Neural crest cell (in vitro differentiated cells): ENCODE measurements at places on chromosomes 7 and 10. TPM values are rescaled to one million over a fixed set of nuclear protein-coding genes. Genes with fewer than 3 reads are reported as not detected.
A peak's percentile ranks its signal among the peaks of the same experiment; 100 is the strongest.

- H3K27ac ChIP-seq = no peak overlapping the region
- no peaks in the 10 kb centered on the region for H3K36me3 ChIP-seq
- peak; percentile 77 for DNase-seq
- H3K4me3 ChIP-seq = peak overlapping the region; percentile 81
These were observed 3.7 kb downstream of the ELOVL3 start for GRCh38 chr10:102229810-102230263.

DNA sequence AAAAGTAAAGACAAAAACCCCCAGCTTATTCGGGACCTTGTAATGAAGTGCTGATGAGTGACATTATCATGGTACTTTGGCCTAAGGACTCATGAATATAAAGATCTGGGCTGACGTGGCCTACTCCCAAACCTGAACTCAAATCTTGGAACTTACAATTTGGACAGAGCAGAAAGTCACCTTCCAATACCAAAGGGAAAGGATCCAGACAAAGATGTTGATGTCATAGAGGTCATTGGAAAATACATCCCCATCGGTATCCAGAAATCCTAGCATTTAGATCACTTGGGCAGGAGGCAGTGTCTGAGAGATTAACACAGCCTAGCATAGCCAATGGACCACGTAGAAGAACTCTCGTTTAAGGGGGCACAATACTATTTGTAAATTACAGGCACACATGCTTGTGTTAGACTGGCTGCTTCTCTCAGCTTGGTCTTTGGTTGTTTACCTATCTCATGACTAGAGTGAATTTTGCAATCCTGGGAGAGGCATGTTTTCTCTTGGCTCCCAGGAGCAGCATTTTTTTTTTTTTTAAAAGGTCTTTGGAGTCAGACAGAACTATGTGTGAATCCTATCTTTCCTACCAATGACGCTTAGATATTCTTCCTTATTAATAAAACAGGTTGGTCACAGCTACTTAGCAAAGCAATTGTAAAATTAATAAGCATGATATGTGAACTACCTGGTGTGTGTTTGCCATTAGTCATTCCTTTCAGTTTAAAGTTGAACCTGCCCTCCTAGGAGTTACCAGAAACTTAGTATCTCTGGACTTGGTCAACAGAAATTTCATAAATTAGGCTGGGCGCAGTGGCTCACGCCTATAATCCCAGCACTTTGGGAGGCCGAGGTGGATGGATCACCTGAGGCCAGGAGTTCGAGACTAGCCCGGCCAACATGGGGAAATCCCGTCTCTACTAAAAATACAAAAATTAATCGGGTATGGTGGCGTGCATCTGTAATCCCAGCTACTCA is 27.8 kb upstream of the MRPS33 start:
- H3K4me3 ChIP-seq = no peak overlapping the region
- no peaks in the 10 kb centered on the region for H3K4me1 ChIP-seq
- DNase-seq = no peak
- no peaks in the 10 kb centered on the region for H3K27me3 ChIP-seq

Gene CALML5
- total RNA-seq = not detected in 2 replicates

- peaks cover 16% of the 10 kb centered on the region for H3K4me1 ChIP-seq
- DNase-seq = no peak
- no peaks in the 10 kb centered on the region for H3K36me3 ChIP-seq
- no peak overlapping the region for H3K4me3 ChIP-seq
These were observed 62.2 kb upstream of the USP6NL start for GRCh38 chr10:11673346-11674280.

DNA sequence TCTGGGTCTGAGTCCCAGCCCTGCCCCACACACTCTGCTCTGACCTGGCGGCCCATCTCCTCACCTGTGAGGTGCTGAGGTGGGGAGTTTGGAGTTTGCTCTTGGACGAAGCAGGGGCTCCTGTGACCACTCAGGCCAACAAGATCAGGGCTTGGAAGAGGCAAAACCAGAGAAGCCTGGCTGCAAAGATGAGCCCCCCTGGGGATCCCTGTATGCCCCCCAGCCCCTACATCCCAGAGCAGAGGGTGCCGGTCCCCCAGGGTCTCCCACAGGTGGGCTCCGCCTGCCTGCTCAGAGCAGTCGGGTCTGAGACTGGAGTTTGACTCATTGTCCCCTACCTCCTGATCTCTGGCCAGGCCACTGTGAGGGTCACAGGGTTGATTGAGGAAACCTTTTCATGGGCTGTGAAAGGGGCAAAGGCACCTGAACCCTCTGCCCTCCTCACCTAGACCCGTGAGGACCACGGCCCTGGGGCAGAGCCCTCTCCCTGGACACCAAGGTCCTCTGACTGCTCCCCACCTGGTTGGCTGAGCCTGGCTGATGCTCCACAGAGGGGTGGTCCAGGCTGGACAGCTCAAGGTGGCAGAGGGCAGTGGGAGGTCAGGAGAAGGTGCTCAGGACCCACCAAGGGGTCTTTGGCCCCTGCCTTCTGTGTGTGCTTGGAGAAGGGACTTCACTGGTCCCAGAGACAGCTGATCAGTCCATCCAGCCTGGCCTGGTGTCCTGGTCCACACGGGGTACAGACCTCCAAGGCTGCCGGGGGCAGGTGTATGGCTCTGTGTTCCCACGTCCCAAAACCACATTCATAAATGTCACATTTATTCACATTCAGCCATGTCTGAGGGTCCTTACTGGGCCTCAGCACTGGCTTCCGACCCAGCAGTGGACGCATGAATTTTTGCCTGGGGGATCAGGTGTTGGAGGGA is 9.1 kb upstream of the SCART1 start:
- H3K27me3 ChIP-seq = no peaks in the 10 kb centered on the region
- H3K4me1 ChIP-seq = no peaks in the 10 kb centered on the region
- H3K4me3 ChIP-seq = no peak overlapping the region
- peak overlapping the region; percentile 19 for H3K27ac ChIP-seq
- DNase-seq = no peak
- peaks cover 21% of the 10 kb centered on the region for H3K36me3 ChIP-seq

- peaks cover 28% of the 10 kb centered on the region for H3K4me1 ChIP-seq
- DNase-seq = no peak
- H3K4me3 ChIP-seq = no peak overlapping the region
- no peaks in the 10 kb centered on the region for H3K27me3 ChIP-seq
- H3K27ac ChIP-seq = no peak overlapping the region
These were observed 70.2 kb downstream of the PRTFDC1 start for GRCh38 chr10:24882047-24882698.

- DNase-seq = no peak
- no peaks in the 10 kb centered on the region for H3K27me3 ChIP-seq
- no peak overlapping the region for H3K4me3 ChIP-seq
- H3K27ac ChIP-seq = peak overlapping the region; percentile 48
These were observed 90.8 kb downstream of the KIAA1217 start for GRCh38 chr10:24299578-24300260.

DNA sequence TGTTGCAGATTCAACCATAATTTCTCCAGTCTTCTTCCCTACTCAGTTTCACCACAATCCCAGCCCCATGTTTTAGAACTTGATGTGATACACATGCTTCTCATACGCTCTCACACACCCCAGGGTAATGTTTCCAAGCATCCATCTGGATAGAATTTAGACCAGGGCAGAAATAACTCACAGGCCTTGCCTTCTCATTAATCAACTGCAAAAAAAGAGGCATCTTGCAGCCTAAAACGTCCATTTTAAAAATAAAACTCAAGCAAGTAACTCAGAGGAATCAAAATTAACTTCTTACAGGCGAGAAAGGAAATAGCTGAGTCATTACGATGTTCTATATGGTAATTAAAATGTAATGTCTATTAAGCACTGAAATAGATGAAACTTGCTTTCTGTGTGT is 127.2 kb upstream of the RSU1 start:
- H3K27me3 ChIP-seq = no peaks in the 10 kb centered on the region
- no peak overlapping the region for H3K4me3 ChIP-seq
- H3K4me1 ChIP-seq = peaks cover 30% of the 10 kb centered on the region
- DNase-seq = no peak

- DNase-seq = no peak
- no peak within 1 kb of the TSS for H3K4me3 ChIP-seq
- no peaks in the 10 kb centered on the region for H3K4me1 ChIP-seq
- peaks cover 47% of the 10 kb centered on the region for H3K27me3 ChIP-seq
- no peaks in the 10 kb centered on the region for H3K36me3 ChIP-seq
- H3K27ac ChIP-seq = no peak within 1 kb of the TSS
These were observed at the start of gene SAMD9L for GRCh38 chr7:93148144-93148543. Gene SAMD9L, minus strand, starts transcription at chr7:93148385. Its CDS starts 12,414 bp downstream, at chr7:93135971.

- DNase-seq = no peak
- no peaks in the 10 kb centered on the region for H3K27me3 ChIP-seq
- H3K36me3 ChIP-seq = peaks cover 15% of the 10 kb centered on the region
These were observed 16.2 kb downstream of the PFKFB3 start for GRCh38 chr10:6218692-6219493.

GRCh38 chr10:78398382-78398781 is 364.7 kb downstream of the RPS24 start:
- no peak overlapping the region for H3K27ac ChIP-seq
- H3K36me3 ChIP-seq = no peaks in the 10 kb centered on the region
- H3K27me3 ChIP-seq = no peaks in the 10 kb centered on the region

GRCh38 chr7:123995617-123996326 is 37.1 kb downstream of the TMEM229A start:
- H3K4me1 ChIP-seq = peaks cover 29% of the 10 kb centered on the region
- no peaks in the 10 kb centered on the region for H3K36me3 ChIP-seq
- no peak for DNase-seq
- no peaks in the 10 kb centered on the region for H3K27me3 ChIP-seq
- no peak overlapping the region for H3K27ac ChIP-seq
- H3K4me3 ChIP-seq = no peak overlapping the region

- DNase-seq = no peak
- H3K4me3 ChIP-seq = no peak overlapping the region
- H3K27me3 ChIP-seq = peaks cover 40% of the 10 kb centered on the region
- no peak overlapping the region for H3K27ac ChIP-seq
- no peaks in the 10 kb centered on the region for H3K4me1 ChIP-seq
These were observed 52.0 kb downstream of the ZNF783 start for GRCh38 chr7:149313981-149314380.

Gene TMEM273
- total RNA-seq = 0.37 TPM in 1 of 2 replicates, not detected in the other

DNA sequence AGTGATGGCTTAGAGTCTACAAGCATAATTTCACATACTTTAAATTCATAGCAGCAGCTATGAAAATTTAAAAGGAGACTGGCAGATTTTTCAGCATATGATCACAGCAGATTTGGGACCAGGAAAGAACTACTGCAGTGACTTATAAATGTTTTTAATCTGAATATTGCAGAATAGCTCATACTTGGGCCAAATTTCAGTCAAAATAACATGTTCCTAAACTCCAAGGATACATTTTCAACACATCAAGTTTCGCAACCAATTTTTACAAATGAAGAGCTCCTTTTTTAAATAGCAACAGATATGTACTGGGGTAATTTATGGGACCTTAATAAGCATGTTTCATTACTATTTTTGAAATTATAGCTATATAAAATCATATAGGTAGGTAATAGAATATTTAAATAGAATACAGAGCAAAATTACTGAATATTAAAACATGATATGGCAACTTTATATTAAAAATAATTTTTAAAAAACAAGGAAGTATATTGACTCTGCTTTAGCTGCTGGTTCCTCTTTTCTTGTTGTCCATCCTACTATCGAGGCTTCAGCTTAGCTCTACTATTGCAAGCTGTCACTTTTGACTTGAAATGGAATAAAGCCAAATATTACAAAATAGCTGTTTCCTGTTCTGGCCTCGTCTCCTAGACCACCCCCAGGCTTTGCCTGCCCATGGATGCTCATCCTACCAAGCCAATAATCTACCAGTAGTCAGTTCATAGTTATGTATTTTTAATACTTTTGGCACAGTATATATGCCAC is 123.1 kb downstream of the NRBF2 start:
- H3K36me3 ChIP-seq = peaks cover 13% of the 10 kb centered on the region
- DNase-seq = no peak
- H3K27ac ChIP-seq = no peak overlapping the region
- H3K4me3 ChIP-seq = no peak overlapping the region
- H3K4me1 ChIP-seq = peaks cover 33% of the 10 kb centered on the region
- H3K27me3 ChIP-seq = no peaks in the 10 kb centered on the region

GRCh38 chr10:52100011-52100547 is 214.0 kb upstream of the DKK1 start:
- no peak overlapping the region for H3K4me3 ChIP-seq
- no peak overlapping the region for H3K27ac ChIP-seq
- H3K27me3 ChIP-seq = no peaks in the 10 kb centered on the region
- no peak for DNase-seq

- H3K36me3 ChIP-seq = no peaks in the 10 kb centered on the region
- no peak for DNase-seq
- H3K27ac ChIP-seq = no peak overlapping the region
- H3K4me3 ChIP-seq = no peak overlapping the region
These were observed 70.7 kb upstream of the ANTXRL start for GRCh38 chr10:46216003-46216634.

DNA sequence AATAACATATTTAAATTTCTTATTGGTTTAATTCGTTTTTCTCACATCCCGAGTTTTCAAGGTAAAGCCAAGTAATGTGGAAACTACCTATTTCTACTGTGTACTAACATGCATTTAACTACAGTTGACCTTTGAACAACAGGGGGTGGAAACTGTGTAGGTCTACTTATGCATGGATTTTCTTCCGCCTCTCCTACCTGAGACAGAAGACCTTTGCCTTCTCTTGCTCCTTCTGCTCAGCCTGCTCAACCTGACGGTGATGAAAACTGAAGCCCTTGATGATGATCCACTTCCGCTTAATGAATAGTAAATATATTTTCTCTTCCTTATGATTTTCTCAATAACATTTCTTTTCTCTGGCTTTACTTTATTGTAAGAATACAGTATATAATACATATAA is 18.5 kb downstream of the MEOX2 start:
- H3K36me3 ChIP-seq = peaks cover 2% of the 10 kb centered on the region
- no peaks in the 10 kb centered on the region for H3K27me3 ChIP-seq
- no peak overlapping the region for H3K4me3 ChIP-seq
- H3K27ac ChIP-seq = no peak overlapping the region

GRCh38 chr7:106065575-106066500 is 46.3 kb downstream of the SYPL1 start:
- H3K4me3 ChIP-seq = no peak overlapping the region
- no peaks in the 10 kb centered on the region for H3K36me3 ChIP-seq
- peak overlapping the region; percentile 3 for H3K27ac ChIP-seq

GRCh38 chr7:24169077-24169624 is 114.8 kb upstream of the NPY start:
- DNase-seq = no peak
- H3K27me3 ChIP-seq = no peaks in the 10 kb centered on the region

GRCh38 chr10:133394801-133395221 is 854 bp downstream of the MTG1 start:
- H3K36me3 ChIP-seq = peaks cover 13% of the 10 kb centered on the region
- H3K27ac ChIP-seq = peak overlapping the region; percentile 97
- H3K4me1 ChIP-seq = peaks cover 17% of the 10 kb centered on the region
- H3K4me3 ChIP-seq = peak overlapping the region; percentile 94

DNA sequence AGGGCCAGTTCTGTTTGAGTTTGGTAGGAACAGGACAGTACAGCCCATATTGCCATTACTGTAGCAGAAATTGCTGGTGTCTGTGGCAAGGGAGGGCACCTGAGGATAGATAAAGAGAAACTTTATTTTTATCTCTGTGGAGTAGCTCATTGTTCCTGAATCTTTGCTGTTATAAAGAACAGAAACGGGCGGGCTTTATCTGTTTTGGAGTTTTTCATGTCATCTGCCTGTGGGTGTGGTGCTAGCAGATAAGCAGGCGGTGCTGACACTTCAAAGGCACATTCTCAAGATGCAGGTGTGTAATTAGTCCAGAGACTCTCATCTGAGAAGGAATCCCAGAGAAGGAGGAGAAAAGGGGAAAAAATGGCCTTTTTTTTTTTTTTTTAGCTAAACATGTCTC is 11.5 kb downstream of the ZNF273 start:
- DNase-seq = no peak
- H3K27ac ChIP-seq = no peak overlapping the region
- no peaks in the 10 kb centered on the region for H3K4me1 ChIP-seq
- H3K4me3 ChIP-seq = no peak overlapping the region
- H3K36me3 ChIP-seq = peaks cover 59% of the 10 kb centered on the region
- no peaks in the 10 kb centered on the region for H3K27me3 ChIP-seq

GRCh38 chr10:35331894-35332640 is 4.2 kb upstream of the CCNY start:
- no peak for DNase-seq
- peaks cover 34% of the 10 kb centered on the region for H3K4me1 ChIP-seq
- no peak overlapping the region for H3K4me3 ChIP-seq
